PC-9 (cell line): ENCODE measurements at places on chromosomes 2 and 18. TPM values are rescaled to one million over a fixed set of nuclear protein-coding genes. Genes with fewer than 3 reads are reported as not detected.

The CNRIP1 gene
- not detected in 2 replicates for total RNA-seq

The KLHL41 gene
- not detected in 2 replicates for total RNA-seq

The GRB14 gene
- 2.8 and 3.4 TPM in 2 replicates for total RNA-seq

The ANTXR1 gene
- 36.1 and 48.3 TPM in 2 replicates for total RNA-seq

The CSRNP3 gene
- 0.41 and 0.85 TPM in 2 replicates for total RNA-seq

The ATOH8 gene
- total RNA-seq = 0.25 TPM in 1 of 2 replicates, not detected in the other

The RPRM gene
- total RNA-seq = 2.1 and 2.9 TPM in 2 replicates

The CFAP210 gene
- total RNA-seq = 0.96 TPM in 1 of 2 replicates, not detected in the other

- H3K27ac ChIP-seq = peak overlapping the region; percentile 85
- peak; percentile 98 for DNase-seq
- H3K27me3 ChIP-seq = no peaks in the 10 kb centered on the region
- no peaks in the 10 kb centered on the region for H3K36me3 ChIP-seq
- no peak overlapping the region for H3K4me3 ChIP-seq
Observed at GRCh38 chr2:28633746-28634145, 117.9 kb upstream of the PPP1CB start.

- no peak overlapping the region for H3K27ac ChIP-seq
- no peaks in the 10 kb centered on the region for H3K27me3 ChIP-seq
- peak overlapping the region; percentile 61 for H3K4me3 ChIP-seq
- H3K4me1 ChIP-seq = peaks cover 22% of the 10 kb centered on the region
Observed at GRCh38 chr2:120442923-120443571, 97.1 kb downstream of the INHBB start.

DNA sequence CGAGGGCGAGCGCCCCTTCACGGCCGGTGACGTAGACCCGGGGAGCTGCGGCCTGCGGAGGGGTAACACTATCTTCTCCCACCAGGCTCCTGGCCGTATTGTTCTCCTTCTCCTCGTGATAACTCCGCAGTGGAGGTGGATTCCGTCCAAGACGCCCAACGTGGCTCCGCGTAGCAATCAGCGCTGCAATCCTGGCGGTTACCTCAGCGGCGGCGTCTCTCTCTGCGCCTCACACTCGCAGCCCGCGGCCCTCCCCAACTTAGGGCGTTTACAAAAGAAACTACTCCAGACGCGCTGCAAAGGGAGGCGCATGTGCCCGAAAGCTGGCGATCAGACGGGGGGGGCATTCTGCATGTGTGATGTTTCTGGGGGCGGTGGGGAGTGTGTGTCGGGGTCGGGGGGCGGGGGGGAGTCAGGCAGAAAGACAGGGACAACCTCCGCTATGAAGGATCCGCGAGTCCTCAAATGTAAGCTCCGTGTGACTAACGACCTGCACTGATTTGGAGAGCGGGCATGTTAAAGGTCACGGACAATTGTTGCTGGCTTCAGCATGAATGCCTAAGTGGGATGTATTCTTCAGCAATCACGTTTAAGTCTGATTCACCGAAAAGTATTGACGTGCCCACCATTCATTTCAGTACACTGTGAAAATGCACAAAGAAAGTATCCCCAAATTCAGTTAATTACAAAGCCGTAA, 1.3 kb upstream of the ZNF516 start:
- no peaks in the 10 kb centered on the region for H3K36me3 ChIP-seq
- no peaks in the 10 kb centered on the region for H3K27me3 ChIP-seq
- H3K27ac ChIP-seq = no peak overlapping the region

GRCh38 chr18:21450913-21451312, 149.6 kb downstream of the ESCO1 start:
- H3K27ac ChIP-seq = no peak overlapping the region
- no peak for DNase-seq
- 0 out of 2 replicates have a peak, but pooled peaks cover 4% of the 10 kb centered on the region for H3K4me1 ChIP-seq
- H3K36me3 ChIP-seq = no peaks in the 10 kb centered on the region

- H3K27ac ChIP-seq = no peak overlapping the region
- no peaks in the 10 kb centered on the region for H3K4me1 ChIP-seq
- no peak for DNase-seq
Observed at GRCh38 chr18:10319914-10320600, 134.4 kb upstream of the APCDD1 start.

DNA sequence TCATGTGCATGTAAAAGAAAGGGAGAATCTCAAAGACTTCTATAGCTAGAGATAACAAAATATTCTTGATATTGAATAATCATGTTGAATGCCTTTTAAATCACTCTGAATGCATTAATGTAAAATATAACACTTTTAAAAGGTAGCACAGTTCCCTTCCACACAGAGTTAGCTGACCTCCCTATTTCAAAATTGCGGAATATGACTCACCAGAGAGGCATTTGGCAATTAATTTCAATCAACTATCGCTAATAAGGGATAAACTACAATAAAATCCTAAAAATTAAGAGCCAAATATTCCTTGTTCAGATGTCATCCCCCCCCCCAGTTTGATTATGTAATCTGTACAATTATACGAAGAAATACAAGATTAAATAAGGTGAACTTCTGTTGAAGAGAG, 29.3 kb downstream of the ZC3H15 start:
- no peaks in the 10 kb centered on the region for H3K27me3 ChIP-seq
- H3K4me3 ChIP-seq = no peak overlapping the region
- H3K4me1 ChIP-seq = no peaks in the 10 kb centered on the region

DNA sequence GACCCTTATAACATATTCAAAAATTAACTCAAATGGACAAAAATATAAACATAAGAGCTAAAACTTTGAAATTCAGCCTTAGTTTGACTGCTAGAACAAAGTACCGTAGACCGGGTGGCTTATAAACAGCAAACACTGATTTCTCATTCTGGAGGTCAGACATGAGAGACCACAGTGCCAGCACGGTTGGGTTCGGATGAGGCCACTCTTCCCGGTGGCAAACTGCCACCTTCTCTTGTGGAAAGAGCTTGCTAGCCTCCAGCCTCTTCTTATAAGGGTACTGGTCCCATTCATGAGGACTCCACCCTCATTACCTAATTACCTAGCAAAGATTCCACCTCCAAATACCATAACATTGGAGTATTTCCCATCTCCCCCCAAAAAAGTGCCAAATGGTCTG, 91.3 kb downstream of the FAM210A start:
- no peaks in the 10 kb centered on the region for H3K36me3 ChIP-seq
- peaks cover 69% of the 10 kb centered on the region for H3K27me3 ChIP-seq
- DNase-seq = no peak

GRCh38 chr18:49155410-49155809, 204.6 kb upstream of the SMAD7 start:
- no peak overlapping the region for H3K4me3 ChIP-seq
- H3K27me3 ChIP-seq = no peaks in the 10 kb centered on the region
- H3K27ac ChIP-seq = no peak overlapping the region
- H3K36me3 ChIP-seq = no peaks in the 10 kb centered on the region
- peak; percentile 36 for DNase-seq

- H3K4me3 ChIP-seq = no peak overlapping the region
- H3K27ac ChIP-seq = peak overlapping the region; percentile 44
- H3K4me1 ChIP-seq = peaks cover 44% of the 10 kb centered on the region
- H3K36me3 ChIP-seq = no peaks in the 10 kb centered on the region
- peak; percentile 53 for DNase-seq
- H3K27me3 ChIP-seq = no peaks in the 10 kb centered on the region
Observed at GRCh38 chr2:105858868-105859693, 114.4 kb downstream of the NCK2 start.

GRCh38 chr18:35076135-35076924, 35.1 kb downstream of the MAPRE2 start:
- no peaks in the 10 kb centered on the region for H3K4me1 ChIP-seq
- H3K27ac ChIP-seq = no peak overlapping the region
- H3K36me3 ChIP-seq = no peaks in the 10 kb centered on the region
- no peak for DNase-seq
- H3K27me3 ChIP-seq = no peaks in the 10 kb centered on the region

- no peaks in the 10 kb centered on the region for H3K36me3 ChIP-seq
- H3K27ac ChIP-seq = no peak overlapping the region
- H3K27me3 ChIP-seq = no peaks in the 10 kb centered on the region
- no peak overlapping the region for H3K4me3 ChIP-seq
- DNase-seq = no peak
Observed at GRCh38 chr2:67561457-67561965, 164.4 kb downstream of the ETAA1 start.

GRCh38 chr18:24003288-24003687, 11.3 kb upstream of the TTC39C start:
- DNase-seq = no peak
- no peaks in the 10 kb centered on the region for H3K36me3 ChIP-seq
- H3K4me1 ChIP-seq = peaks cover 15% of the 10 kb centered on the region
- no peaks in the 10 kb centered on the region for H3K27me3 ChIP-seq
- H3K4me3 ChIP-seq = no peak overlapping the region
- no peak overlapping the region for H3K27ac ChIP-seq

DNA sequence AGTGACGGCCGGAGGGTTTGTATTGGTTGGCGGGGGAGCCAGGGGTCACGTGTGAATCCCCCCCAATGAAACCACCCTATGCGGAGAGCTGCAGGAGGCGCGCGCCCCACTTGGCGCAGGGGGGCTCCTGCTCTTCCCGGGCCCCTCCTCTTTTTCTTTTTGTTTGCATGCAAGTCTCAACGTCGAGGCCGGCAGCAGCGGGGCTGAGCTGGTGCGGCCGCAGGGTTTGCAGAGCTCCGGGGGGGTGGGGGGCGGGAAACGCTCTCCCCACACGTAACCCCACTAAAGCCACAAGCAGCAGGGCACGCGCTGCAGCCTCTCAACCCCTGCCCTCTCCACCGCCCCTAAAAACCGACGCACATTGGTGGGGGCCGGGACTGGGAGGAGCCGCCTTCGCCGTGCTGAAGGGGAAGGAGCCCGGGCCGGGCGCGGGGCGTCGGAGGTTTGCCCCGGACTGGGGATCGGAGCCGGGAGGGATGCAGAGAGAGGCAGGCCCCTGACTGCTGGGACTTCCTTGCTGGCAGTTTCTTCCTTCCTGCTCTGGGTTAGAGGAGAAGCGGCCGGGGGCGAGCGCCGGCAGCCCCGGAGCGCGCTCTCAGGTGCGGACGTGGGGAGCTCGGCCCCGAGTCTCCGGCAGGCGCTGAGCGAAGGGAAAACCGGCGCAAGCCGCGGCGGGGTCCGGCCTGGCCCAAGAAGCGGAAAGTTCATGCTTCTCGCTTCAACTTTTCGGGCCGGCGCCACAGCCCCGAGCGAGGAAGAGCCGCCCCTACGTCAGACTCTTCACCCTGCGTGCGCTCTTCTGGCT, 864 bp downstream of the LBH start:
- H3K27me3 ChIP-seq = 0 out of 2 replicates have a peak, but pooled peaks cover 13% of the 10 kb centered on the region
- H3K4me3 ChIP-seq = no peak overlapping the region
- no peaks in the 10 kb centered on the region for H3K36me3 ChIP-seq
- H3K4me1 ChIP-seq = peaks cover 18% of the 10 kb centered on the region
- peak; percentile 39 for DNase-seq
- no peak overlapping the region for H3K27ac ChIP-seq

- H3K4me3 ChIP-seq = no peak overlapping the region
- DNase-seq = no peak
- no peak overlapping the region for H3K27ac ChIP-seq
- H3K36me3 ChIP-seq = no peaks in the 10 kb centered on the region
Observed at GRCh38 chr2:236558036-236558435, 11.6 kb upstream of the ACKR3 start.

DNA sequence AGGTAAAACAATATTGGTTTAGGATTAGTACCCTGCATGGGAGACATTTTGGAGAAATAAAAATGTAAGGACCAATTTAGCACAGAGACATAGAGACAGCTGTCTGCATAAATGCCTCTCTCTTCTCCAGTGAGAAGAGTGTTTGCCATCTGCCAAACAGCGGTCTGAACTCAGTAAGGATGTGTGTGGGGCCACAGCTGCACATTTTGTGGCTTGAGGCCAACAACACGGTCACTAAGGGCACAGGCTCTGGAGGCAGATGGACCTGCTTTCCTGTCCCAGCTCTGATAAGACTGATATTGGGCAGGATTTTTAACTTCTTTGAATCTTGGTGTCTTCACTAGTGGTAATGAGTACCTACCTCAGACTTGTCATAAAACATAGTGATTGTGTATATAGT, 10.2 kb downstream of the ZBTB14 start:
- no peak overlapping the region for H3K27ac ChIP-seq
- H3K4me3 ChIP-seq = no peak overlapping the region
- peaks cover 3% of the 10 kb centered on the region; the same call in 1 of the 2 replicates for H3K27me3 ChIP-seq
- H3K4me1 ChIP-seq = no peaks in the 10 kb centered on the region
- H3K36me3 ChIP-seq = peaks cover 4% of the 10 kb centered on the region; the same call in 1 of the 2 replicates
- DNase-seq = no peak

DNA sequence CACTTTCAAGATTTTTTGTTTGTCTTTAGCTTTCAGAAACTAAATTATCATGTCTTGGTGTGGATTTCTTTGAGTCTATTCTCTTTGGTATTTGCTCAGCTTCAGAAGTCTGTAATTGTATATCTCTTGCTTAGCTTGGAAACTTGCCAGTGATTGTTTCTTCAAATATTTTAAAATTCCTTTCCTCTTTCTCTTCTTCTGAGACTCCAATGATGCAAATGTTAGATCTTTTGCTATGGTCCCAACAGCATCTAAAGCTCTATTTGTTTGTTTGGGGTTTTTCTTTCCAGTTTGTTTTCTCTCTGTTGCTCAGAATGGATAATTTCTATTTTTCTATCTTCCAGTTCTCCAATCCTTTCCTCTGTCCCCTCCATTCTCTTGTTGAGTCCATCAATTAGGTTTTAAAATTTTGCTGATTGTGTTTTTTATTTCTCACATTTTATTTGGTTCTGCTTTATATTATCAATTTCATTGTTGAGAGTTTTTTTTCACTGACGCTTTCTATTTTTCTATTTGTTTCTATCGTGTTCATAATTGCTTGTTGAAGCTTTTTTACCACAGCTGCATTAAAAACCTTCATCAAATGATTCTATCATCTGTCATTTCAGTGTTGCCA, 81.5 kb upstream of the DAPL1 start:
- H3K4me3 ChIP-seq = no peak overlapping the region
- no peaks in the 10 kb centered on the region for H3K27me3 ChIP-seq
- H3K4me1 ChIP-seq = no peaks in the 10 kb centered on the region
- DNase-seq = no peak
- H3K27ac ChIP-seq = no peak overlapping the region

DNA sequence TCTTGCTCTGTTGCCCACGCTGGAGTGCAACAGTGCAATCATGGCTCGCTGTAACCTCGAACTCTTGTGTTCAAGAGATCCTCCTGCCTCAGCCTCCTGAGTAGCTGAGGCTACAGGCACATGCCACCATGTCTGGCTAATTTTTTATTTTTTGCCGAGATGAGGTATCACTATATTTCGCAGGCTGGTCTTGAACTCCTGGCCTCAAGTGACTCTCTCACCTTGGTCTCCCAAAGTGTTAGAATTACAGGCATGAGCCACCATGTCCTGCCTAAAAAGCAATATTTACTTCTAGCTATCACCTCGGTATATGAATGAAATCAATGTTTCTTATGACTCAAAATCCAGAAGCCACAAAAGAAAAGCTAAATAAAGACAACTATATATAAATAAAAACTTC, 2.2 kb downstream of the BUB1 start:
- H3K4me3 ChIP-seq = no peak overlapping the region
- peaks cover 9% of the 10 kb centered on the region for H3K36me3 ChIP-seq
- peaks cover 35% of the 10 kb centered on the region for H3K4me1 ChIP-seq
- H3K27me3 ChIP-seq = no peaks in the 10 kb centered on the region

GRCh38 chr2:109711230-109712122, 82.6 kb upstream of the RGPD5 start:
- H3K4me1 ChIP-seq = no peaks in the 10 kb centered on the region
- no peaks in the 10 kb centered on the region for H3K27me3 ChIP-seq
- H3K27ac ChIP-seq = no peak overlapping the region
- H3K4me3 ChIP-seq = no peak overlapping the region
- no peak for DNase-seq

GRCh38 chr2:150520887-150521664, 33.6 kb upstream of the RND3 start:
- no peaks in the 10 kb centered on the region for H3K27me3 ChIP-seq
- no peaks in the 10 kb centered on the region for H3K36me3 ChIP-seq
- peaks cover 7% of the 10 kb centered on the region for H3K4me1 ChIP-seq
- H3K27ac ChIP-seq = no peak overlapping the region

GRCh38 chr2:65377556-65378192, 54.7 kb downstream of the SPRED2 start:
- H3K27me3 ChIP-seq = no peaks in the 10 kb centered on the region
- H3K4me1 ChIP-seq = peaks cover 85% of the 10 kb centered on the region
- DNase-seq = peak; percentile 94
- peak overlapping the region; percentile 23 for H3K27ac ChIP-seq
- peaks cover 7% of the 10 kb centered on the region; the same call in 1 of the 2 replicates for H3K36me3 ChIP-seq
